ENCODE measurements at places on chromosomes 4 and X. TPM values are rescaled to one million over a fixed set of nuclear protein-coding genes. Genes with fewer than 3 reads are reported as not detected.

GRCh38 chrX:50469206-50469605, 1.4 kb downstream of the DGKK start:
- no peak for DNase-seq

- no peak for DNase-seq
Measured at GRCh38 chr4:21749412-21749811, 199.2 kb downstream of the KCNIP4 start.

GRCh38 chr4:178415925-178416324, 973.7 kb upstream of the AGA start:
- no peak for DNase-seq

- DNase-seq: no peak
Measured at GRCh38 chr4:32824336-32824735, 2104.2 kb downstream of the PCDH7 start.

DNA sequence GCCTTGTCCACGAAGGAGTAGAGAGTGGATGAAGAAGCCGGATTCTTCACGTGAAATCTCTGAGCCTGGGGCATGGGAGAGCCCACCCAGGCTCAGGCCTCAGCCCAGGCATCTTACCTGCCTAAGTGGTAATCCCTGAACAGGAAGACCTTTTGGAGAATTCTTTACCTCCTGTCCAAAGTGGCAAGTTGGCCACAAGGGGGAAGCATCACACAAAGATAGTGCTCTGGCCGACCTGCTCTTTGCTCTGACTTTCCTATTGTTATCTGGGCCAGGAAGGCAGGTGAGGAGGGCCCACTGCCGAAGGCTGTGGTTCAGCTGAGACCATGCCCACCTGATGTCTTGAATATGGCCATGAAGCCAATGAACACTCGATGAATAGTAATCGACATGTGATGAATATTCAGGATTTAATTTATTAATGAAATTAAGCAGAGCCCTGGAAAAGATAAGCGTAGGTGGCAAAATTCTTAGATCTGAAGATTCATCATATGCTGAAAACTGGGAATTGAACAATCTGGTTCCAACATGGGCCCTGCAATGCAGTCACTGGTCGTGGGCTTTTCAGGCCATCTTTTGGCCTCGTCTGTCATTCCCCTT, 93.8 kb downstream of the PDGFRA start:
- DNase-seq: peak; percentile 78

The USP17L11 gene
- total RNA-seq: not detected

The SORBS2 gene
- total RNA-seq: 218 TPM

The PALLD gene
- 52.4 TPM for total RNA-seq

Measured in body of pancreas (tissue), 4 donors.